ENCODE measurements at places on chromosomes 7 and 10.

DNA sequence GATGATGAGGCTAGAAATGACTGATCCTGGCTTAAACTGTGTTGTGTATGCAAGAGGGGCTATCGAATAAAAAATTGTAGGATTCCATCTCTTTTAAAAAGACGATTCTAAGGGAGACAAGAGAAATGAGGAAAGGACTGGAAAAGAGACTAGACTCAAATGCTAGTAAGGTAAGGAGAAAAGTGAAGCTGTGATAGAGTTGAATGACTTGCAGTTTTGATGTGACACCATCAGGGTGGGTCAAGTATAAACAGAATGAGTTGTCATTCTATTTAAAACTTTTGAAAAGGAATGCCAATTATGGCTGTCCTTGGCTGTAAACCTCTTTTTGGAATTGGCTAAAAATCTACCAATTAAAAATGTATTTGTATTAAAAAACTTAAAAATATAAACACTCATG, 184.5 kb upstream of the PHF14 start:
- DNase-seq, result no peak

DNA sequence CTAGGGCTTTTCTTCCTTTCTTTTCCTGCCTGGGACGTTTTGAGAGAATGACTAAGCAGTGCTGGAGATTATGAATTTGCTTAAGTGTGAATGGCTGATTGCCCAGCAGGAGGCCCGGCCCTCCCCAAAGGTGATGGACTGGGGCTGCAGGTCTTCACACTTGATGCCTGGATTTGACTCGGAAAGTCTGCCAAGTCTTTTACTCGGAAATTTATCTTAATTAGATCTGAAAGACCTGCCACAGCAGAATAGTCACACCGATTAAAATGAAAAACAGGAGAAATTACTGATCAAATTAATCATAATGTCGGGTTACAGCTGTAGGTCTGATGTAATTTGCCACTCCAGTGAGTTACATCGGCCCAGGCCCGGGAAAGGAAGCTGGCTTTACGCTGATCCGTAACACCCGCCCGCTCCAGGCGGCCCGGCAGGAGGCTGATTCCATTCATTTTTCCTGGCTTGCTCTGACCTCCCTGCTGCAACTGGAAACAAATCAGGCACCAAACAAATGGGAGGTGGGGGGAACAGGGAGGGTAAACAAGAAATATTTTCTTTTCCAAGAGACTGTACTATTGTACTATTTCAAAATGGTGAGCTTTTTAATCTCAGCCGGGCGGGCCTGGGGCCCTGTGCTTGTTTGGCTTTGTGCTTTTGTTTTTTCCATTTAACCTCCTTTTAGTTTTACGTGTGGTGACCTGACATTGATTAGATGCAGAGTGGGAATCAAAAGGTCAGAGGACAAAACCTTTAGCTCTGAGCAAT, 212.4 kb upstream of the YAE1 start:
- peak; percentile 58 for DNase-seq

GRCh38 chr7:27775782-27776181, 35.8 kb downstream of the TAX1BP1 start:
- no peak for DNase-seq

DNA sequence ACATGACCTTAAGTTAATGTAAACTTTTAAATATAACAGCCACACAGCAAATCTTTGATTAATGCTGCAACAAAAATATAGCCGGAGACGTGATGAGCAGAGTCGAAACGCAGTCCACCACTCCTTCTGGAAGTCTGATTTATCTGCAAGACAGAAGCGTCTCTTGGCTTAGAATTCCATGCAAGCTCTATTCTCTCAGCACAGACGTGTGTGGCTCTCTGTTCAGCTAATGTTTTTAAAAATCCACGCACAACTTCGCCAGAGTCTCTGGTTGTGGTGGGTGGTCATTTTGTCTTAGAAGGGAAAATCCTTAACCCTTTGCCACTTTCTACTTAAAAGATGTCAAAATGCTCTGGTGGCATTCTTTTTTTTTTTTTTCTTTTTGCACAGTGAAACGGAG, 438.0 kb upstream of the MGMT start:
- DNase-seq, result no peak

GRCh38 chr10:6217611-6218010, 14.9 kb downstream of the PFKFB3 start:
- DNase-seq, result no peak

DNA sequence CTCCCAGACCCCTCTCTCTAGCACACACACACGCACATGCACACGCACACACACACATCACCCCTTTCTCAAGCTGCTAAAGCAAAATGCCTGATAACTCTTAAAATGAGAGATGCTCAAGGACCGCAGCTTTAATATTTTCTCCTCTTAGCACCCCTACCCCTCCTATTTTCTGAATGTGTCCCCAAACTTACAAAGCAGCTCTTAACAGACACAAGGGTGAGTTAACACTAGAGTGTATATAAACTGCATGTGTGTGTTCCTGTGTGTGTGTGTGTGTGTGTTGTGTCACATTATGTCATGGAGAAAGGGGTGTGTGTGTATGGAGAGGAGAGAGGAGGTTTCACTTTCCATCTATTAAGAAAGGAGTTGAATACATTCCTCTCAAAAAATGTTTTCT, 1.3 kb downstream of the PTN start:
- no peak for DNase-seq

DNA sequence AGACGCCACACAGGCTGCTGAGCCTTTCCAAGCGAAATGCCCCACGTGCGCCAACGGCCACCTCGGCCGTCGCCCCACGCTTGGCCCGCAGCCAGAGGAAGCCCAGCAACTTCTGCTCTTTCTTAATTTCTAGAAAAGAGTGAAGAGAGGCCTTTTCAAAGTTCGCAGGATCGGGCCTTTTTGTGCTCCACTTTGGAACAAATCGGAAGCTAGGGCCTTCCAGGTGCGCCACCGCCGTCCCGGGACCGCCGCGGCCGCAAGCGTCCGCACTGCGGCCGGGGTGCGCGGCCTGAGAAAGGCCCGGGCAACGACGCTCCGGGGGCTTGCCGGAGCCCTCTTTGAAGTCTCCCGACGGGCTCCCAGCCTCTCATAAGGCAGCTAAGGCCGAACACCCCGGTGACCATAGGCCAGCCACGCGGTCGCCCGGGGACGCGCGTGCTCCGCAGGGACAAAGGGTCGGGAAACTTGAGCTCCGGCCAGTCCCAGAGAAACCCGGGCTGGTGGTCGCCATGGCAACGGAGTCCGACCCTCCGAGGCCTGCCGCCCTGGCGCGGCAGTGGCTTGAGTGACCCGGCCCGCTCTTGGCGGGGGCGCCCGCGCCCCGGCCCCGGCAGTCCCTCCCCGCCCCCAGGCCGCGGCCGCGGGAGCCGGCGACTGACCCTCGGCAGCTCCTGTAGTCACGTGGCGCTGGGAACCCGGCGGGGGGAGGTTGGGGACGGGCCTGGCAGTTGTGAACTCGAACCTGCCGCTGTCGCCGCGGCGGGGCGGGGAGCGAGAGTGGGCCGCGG, at the start of gene REPIN1:
Gene REPIN1, plus strand, starts transcription at position 727 of the 788 bp plus-strand sequence. CDS start 890 bp downstream, outside the sequence.
- DNase-seq, result peak; percentile 89

DNA sequence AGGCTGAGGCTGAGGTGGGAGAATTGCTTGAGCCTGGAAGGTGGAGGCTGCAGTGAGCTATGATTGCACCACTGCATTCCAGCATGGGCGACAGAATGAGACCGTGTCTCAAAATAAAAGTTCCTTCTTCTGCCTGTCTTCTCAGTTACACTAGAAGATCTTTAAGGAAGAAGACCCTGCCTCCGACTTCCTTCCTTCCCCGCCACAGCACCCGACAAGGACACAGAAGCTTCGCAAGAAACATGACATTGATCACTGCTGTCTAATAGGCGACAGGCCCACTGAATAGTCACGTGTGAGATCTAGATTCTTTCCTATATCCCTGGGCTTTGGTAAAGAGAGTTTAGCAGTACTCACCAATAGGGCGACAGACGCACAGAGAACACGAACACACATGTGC, 118.2 kb downstream of the PRPF18 start:
- DNase-seq, result no peak

DNA sequence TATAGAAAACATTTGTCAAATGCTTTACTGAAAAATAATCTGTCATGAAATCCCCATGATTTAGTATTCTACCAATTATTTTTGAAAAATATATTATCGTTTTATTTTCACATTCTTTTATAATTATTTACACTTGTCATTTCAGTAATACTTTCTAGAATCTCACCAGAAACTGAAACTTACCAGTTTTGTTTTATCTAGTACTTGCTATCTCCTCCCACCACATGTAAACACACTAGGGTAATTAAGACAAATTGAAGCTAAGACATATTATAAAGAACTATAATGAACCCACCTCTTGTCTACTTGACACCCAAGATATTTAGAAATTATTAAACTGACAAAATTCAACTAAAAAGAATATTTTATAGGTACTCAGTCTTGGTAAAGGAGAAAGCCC, 51.5 kb upstream of the GRM3 start:
- DNase-seq, result no peak

DNA sequence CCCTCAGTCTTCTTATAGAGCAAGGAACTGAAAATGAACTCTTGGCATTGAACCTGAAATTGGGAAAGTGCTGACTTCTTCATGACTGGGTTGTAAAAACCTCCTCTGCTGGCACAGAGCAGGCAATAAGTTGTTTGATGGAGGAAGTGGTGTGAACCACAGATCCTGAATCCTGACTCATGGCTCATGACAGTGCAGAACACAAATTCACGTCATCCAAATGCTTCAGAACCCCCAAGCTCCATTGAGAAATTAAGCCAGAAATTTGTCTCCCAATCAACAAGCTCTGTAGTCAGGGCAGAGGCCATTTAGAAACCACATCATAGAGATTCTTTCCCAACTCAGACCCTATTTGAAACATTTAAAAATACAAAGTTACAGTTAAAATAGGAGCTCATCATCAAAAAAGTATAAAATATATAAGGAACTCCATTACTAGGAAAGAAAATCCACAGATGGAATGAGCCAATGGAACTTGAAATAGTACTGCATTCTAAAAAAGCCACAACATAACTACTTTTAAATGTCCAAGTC, 10.3 kb upstream of the STK17A start:
- no peak for DNase-seq

GRCh38 chr7:150408393-150409299, 29.5 kb downstream of the ZNF775 start:
- no peak for DNase-seq

DNA sequence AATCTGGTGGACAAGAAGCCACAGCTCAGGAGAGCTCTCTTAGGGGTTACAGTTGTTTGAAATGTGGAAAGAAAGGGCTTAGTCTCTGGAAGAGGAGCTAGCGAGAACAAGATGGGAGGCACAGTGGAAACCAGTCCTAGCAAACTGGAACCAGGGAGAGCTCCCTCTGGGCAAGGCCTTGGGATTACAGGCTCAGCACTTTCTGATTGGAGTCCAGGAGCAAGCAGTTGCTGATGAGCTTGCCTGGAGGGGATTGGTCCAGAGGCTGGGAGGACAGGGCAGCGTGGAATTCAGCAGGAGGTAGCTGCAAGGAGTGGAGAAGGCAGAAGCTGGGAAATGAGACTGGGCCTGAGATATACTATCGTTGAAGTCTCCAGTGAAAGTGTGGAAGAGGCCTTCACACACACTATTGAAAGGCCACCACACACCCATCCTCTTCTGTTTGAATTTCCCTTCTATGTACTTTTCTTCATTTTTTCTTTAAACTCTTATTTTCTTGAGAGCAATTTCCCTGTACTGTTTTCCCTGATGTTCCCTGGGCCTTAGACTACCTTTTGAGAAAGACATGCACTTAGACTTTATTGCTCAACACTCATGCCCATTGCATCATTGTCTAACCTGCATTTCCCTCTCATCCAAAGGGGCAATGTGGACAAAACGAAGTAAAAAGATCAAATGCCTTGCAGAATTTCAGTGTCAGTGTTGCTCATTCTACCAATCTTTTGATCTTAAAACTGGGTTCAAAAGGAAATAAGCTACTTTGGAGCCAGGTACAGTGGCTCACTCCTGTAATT, 57.8 kb upstream of the LANCL2 start:
- DNase-seq, result no peak

GRCh38 chr7:157907091-157907490, 570.3 kb downstream of the DNAJB6 start:
- no peak for DNase-seq

DNA sequence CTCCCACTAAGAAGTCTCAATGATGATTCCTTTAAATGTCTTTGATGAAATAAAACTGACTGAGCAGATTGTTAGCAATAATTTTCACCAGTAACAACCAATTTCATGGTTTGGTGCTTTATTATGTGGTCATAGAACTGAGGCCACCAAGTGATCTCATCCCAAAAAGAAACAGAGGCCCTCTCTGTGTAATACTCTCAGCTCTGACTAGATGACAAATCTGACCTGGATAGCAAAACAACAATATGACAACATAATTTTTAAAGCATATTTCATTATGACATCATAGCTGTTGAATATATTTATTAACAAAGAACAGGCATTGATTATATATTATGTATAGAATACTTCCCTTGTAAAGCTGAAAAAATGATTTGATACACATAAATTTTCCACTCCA, 5.9 kb downstream of the SEMA3E start:
- DNase-seq, result no peak

DNA sequence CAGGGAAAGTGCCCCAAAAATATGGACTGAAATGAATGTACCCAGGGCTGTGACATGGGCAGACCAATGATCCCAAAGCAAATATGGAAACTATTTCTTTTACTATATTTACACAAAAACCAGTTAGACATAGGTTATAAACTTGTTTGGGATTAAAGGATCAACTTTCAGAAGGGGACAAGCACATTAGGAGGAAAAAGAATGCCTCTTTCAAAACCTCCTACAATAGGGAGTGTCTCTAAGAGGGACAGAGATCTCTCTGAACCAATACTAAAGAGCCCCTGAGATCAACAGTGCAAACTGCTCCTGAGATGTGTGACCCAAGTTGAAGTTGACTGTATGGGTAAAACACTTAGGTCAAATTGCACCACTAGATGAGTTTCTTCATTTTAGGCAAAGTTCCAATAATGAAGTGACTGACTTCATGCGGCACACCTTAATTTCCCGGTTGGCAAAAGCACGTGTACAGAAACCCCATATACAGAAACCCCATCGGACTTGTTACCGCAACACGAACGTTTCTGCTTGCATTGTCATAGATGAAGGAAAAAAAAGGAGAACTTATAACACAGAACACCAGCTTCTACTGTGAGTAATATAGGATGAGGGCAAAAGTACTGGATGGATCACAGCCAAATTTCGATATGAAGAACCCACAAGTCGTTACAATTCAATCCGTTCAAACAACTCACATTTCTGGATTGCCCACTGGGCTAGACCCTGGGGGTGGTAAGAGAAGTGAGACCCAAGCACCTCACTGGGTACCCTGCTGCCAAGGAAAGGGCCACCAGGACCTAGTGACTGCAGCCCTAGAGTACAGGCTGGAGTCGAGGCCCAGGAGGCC, 4.3 kb downstream of the SVIL start:
- DNase-seq, result no peak

Measured in NCI-H82 (cell line).